SK-N-MC (cell line): ENCODE measurements at places on chromosomes 4 and X.

- no peak for DNase-seq
Measured at GRCh38 chr4:184538023-184538599, 63.8 kb upstream of the IRF2 start.

DNA sequence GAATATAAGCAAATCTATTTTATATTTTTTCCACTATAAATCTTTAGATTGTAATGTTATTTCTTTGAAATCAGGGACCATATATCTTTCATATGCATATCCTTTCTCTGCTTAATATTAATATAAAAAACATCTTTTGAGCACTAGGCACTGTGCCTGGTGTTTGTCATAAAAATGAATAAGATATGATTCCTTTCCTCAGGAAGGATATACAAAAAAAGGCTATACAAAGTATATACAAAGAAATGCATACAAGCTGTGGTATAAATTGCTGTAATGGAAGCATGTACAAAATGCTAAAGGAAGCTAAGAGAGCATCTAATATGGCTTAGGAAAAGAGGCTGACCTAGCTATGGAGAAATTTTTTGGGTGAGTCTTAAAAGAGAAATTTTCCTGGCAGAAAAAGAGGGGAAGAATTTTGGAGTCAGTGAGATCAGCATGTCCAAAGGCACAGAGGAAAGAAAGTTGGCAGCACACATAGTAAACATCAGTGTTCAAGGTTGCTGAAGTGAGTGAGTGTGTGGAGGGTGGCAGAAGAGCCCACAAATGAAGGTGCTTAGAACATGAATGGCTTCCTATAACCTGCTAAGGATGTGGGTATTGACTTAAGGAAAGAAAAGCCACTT lies 500.0 kb downstream of the SPRY1 start:
- no peak for DNase-seq

DNA sequence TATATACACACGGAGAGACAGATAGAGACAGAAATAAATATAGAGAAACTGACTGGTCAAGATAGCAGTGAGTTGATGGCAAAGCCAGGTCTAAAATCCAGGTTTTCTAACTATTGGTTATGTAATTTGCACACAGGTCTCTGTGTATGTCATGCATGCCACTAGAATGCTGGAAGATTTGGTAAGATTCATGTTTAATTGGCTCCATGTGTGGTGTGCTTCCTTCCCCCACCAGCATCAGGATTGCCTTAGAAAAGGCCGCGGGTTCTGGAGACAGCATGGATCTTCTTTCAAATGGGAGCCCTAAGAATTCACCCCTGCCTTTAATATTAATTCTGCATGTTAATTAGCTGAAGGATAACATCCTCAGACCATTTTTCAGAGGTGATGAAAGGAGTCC lies 31.3 kb downstream of the HAND2 start:
- DNase-seq: no peak

DNA sequence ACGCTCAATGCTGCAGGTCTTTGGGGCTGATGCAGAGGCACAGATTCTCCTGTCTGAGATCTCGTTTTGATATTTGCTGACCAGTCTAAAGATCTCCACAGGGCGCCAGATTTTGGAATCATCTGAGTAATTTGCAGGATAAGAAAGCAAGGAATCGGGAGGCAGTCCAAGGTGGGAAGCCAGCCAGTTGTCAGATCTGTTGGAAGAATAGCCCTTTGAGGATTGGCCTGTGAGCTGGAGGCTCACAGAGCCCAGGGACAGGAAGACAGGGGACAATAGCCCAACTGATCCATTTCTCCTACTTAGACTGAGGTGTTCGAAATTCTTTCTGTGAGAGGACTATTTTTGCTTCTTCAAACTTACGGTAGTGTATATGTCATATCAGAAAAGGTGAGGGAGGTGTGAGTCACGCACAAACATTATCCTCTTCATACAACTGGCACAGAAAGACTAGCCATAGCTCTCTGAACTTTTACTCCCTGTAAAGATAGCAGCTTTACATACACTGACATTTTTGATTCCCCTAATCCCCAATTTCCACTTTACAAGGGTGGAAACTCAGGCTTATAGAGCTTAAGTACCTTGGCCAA lies 8.8 kb downstream of the DIPK2B start:
- no peak for DNase-seq

DNA sequence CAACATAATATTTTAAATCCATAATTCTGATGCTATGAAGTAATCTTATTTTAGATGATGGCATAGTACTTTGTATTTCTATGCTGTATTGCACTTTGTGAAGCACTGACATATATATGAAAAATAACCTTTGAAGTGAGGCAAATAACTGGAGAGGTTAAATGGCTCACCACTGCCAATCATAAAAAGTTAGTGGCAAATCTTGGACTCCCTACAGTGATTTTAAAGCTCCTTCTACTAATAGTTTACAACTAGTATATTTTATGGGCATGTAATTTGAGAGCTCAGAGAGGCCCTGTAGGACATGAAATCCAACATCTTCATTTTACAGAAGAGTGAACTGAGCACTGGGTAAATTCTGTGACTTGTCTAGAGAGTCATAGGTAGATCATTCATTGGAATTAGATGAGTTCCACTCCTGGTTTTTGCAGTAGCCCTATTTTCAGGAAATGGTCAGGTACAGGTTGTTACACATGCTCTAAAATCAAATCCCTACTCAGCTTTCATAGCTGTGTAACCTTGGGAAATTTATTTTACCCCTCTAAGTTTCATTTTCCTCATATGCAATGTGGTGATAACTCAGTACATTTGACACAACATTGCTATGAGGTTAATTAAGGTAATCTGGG lies 804 bp upstream of the GC start:
- no peak for DNase-seq
